Naive thymus-derived CD8-positive, alpha-beta T cell (primary cell): ENCODE measurements at places on chromosomes 5 and 9.
A peak's percentile ranks its signal among the peaks of the same experiment; 100 is the strongest.

GRCh38 chr5:94778732-94779131 lies 160.3 kb downstream of the SLF1 start:
- DNase-seq, result no peak

DNA sequence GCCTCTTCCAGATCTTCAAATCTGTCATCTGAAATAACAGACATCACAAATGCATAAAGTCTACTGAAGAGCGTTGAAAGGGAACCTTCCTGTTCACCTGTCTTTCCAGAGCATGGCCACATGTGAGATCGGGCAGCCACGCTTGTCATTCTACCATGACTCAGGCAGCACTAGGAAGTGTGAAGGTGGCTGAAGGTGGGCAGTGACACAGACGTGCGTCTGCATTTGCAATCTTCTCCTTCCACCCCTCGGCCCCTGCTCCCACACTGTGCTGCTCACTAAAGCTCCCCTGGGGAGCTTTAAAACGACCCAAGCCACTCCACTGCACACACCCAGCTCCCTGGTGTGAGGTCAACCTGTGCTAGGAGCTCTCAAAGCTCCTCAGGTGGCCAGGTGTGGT lies 2.5 kb downstream of the ENTR1 start:
- no peak for DNase-seq

GRCh38 chr9:68975365-68976043 lies 38.4 kb downstream of the PRKACG start:
- no peak for DNase-seq

GRCh38 chr9:438066-438465 lies 223.4 kb downstream of the DOCK8 start:
- no peak for DNase-seq

DNA sequence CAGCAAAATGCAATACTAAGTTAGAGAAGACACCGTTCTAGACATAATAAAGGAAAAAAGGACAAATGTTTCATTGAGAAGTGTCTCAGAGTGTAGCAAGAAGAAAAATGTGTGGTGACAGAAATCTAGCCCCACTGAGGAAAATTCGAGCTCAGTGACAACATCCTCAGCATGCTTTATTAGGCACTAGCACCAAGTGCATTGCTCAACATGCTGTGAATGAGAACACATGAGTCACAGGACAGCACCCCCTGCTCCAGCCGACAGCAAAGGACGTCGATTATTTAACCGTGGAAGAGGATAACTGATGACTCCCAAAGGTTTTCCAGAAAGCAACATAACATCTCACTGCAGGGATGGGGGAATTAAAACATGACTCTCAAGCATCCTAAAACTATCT lies 182.7 kb downstream of the GNAQ start:
- DNase-seq, result no peak

DNA sequence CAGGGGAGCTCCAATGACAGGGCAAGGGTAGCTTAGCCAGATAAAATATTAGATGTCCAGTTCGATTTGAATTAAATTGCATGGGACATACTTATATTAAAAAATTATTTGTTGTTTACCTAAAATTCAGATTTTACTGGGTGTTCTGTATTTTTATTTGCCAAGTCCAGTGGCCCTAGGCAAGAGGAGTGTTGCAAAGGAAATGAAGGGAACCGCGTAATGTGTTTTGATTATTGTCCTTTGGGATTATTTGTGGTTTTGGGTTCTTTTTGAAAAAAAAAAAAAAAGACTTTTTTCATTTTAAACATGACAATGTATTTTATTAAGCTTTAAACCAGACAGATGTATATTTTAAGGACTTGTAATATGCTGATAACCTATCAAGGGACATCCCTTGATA lies 179.3 kb downstream of the C9orf152 start:
- DNase-seq, result no peak

DNA sequence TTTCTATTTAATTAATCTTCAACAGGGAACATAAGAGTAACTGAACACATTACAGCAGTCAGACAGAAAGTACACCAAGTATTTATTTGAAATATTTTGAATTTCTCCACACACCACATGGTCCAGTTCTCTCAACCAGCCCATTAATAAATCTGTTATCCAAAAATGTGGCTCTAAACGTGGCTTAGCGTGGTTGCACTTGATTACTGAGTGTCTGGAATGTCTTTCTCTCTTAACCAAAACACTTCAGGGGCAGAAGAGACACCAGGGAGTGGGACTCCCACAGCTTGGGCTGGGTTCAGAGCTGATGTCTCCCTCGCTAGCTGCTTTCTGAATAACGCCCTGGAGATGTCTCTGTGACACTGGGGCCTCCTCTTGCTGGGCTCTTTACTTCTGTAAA lies 52.6 kb upstream of the FANCC start:
- DNase-seq, result no peak

DNA sequence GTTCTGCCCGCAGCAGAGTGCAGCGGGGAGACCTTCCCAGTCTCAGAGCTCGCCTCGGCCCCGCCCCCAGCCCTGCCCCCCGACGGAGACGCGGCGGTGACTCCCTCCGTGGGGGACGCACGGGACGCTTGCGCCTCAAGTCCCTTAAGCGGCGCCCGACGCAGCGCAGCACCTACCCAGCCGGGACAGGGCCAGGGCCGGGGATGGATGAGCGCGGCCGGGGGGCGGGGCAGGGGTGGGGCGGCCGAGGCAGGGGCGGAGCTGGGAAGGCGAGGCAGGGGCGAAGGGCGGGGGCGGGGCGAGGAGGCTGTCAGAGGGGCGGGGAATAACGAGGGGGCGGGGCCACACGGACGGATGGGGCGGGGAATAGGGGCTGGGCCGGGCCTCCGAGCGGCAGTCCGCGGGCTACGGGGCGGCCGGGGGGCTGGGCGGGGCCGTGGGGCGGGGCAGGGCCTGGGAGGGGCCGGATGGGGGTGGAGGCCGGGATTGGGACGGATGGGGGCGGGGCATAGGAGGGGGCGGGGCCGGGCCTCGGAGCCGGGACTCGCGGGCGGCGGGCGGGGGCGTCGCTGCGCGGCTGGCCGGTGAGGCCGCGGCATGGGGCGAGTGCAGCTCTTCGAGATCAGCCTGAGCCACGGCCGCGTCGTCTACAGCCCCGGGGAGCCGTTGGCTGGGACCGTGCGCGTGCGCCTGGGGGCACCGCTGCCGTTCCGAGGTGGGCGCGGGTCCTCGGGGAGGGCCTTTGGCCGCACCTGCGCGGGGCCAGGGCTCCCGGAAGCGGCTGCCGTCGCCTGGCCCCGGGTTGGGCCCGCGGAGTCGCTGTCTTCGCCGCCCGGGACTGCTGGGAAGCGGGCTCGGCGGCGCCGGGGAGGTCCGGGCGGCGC lies at the start of gene ARRDC1:
Gene ARRDC1 (plus strand): TSS at position 566 of the 884 bp plus-strand sequence. CDS start 32 bp downstream, at position 598.
- DNase-seq, result peak; percentile 91

DNA sequence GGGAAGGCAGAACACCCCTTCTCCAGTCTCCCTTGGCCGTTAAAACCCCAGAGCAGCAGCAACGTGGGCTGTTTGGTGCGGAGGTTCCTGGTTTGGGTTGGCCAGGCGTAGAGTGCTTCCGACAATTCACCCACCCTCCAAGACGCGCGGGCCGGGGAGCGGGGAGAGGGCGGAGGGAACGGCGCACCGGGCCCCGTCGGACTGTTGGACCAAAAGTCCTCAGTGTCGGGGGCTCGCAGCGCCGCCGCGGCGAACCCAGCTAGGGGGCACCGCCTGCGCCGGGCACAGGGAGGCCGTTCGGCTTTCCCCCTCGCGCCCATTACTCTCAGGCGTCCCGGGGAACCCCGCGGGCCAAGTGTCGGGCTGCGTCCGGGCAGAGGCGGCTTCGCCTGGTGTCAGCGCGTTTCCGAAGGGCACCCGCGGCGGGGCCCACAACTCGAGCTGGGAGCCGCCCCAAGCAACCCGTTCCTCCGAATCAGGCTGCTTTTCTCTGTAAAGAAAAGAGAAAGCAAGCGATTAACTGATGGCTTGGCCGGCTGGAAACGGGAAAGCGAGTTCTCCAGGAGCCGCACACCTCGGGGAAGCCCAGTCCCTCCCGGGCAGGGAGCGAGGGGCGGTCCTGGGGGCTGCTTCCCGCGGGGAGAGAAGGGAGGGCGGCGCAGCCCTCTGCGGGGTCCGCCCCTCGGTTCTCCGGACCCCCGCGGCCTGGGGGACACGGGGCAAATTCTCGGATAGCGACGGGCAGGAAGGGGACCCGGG lies 145.5 kb downstream of the ERCC6L2 start:
- DNase-seq, result peak; percentile 21

DNA sequence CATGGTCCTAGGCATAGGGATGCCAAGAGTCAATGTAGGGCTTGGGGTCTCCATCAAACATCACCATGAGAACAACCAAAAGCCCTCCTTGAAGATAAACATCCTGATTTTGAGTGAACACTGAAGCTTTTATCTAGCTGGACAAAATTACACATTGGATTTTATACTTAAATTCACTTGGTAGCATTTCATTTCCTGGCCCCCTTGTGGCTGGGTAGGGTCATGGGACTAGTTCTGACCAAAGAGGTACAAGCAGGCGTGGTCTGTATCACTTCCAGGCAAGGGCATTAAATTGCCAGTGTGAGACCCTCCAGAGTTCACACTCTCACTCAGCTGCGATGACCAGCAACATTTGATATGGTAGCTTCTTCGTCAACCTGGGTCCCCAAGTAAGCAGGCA lies 320.3 kb downstream of the ACTL7B start:
- DNase-seq, result no peak

GRCh38 chr9:76810377-76810957 lies 46.2 kb downstream of the PCA3 start:
- DNase-seq, result peak; percentile 2

- no peak for DNase-seq
Observed at GRCh38 chr9:68714416-68715180, 9.6 kb downstream of the PIP5K1B start.

GRCh38 chr9:133477992-133478850 lies 678 bp downstream of the SLC2A6 start:
- DNase-seq, result no peak

DNA sequence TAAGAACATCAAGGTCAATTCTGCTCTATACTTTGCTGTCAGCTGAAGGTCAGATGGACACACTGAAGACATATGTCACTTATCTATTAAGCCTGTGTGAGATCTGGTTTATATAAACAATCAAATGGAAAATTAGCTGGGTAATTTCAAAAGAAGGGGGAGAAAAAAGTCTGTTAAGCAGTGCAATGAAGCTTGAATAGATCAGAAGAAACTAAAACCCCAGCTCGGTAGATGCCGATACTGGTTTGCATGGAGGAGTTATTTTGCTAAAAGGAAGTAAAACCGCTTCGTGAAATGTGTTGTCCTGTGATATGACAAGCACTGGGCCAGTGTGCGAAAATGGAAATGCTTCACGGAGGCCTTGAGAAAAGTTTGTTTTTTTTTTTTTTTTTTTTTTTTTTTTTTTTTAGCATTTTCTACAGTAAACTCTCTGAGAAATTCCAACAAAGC lies 148.8 kb downstream of the MEF2C start:
- no peak for DNase-seq

DNA sequence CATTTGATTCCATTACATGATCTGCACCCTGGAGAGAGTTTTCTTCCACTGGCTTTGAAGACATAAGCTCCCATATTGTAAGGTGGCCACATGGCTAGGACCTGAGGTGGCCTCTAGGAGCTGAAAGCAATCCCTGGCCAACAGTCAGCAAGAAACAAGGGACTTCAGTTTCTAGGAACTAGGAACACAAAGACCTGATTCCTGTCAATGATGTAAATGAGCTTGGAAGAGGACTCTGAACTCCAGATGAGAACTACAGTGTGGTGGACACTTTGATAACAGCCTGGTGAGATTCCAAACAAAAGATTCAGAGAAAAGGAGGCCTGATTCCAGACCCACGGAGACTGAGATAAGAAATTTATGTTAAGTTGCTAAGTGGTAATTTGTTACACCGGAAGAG lies 129.0 kb downstream of the MCTP1 start:
- DNase-seq, result no peak

DNA sequence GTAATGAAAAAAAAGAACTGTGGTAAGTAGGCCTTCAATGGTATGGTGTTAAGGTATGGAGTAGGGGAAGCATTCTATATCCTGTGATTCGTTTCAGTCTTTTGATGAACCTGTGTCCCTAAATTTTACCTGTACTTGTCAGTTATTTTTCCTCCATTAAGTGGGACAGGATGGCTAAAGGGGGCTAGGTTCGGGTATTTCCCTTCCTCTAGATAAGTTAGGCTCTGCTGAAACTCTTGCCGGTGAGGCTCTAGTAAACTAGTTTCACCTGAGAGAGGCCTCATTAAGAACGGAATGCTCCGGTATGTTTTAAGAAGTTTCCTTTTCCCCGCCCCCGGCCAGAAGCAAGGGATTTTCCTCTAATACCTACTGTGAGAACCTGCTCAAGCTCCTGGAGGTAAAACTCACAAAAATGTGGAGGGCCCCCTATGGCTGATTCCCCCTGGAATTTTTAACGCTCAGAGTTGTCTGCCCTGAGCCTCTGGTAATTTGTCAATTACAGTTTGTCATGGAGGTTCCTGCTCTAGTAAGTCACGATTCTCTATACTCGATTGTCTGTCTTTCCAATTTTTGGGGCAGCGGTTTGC lies 87.7 kb downstream of the MACIR start:
- DNase-seq, result no peak

DNA sequence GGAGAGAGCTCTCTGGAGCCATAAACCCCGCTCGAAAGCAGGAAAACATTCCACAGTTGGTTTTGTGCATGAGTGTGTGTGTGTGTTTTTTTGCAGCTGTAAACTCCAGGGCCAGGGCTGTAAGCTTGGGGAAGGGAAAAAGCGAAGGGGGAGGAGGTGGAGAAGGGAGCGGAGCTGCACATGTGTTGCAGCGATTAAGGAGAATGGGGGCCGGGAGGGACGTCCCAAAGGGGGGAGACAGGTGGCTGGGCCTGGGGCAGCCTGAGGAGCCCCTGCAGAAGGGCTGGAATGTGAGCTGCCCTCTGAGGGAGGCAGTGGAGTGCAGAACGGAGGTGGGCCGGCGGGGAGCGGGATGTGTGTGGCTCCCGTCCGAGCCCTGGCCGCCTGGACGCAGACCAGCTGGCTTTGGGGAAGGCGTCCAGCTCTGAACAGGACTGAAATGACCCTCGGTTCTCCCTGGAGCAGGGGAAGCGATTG lies 2.7 kb upstream of the MYMK start:
- DNase-seq, result no peak

GRCh38 chr9:78041971-78042370 lies 10.4 kb upstream of the GNAQ start:
- DNase-seq, result no peak

DNA sequence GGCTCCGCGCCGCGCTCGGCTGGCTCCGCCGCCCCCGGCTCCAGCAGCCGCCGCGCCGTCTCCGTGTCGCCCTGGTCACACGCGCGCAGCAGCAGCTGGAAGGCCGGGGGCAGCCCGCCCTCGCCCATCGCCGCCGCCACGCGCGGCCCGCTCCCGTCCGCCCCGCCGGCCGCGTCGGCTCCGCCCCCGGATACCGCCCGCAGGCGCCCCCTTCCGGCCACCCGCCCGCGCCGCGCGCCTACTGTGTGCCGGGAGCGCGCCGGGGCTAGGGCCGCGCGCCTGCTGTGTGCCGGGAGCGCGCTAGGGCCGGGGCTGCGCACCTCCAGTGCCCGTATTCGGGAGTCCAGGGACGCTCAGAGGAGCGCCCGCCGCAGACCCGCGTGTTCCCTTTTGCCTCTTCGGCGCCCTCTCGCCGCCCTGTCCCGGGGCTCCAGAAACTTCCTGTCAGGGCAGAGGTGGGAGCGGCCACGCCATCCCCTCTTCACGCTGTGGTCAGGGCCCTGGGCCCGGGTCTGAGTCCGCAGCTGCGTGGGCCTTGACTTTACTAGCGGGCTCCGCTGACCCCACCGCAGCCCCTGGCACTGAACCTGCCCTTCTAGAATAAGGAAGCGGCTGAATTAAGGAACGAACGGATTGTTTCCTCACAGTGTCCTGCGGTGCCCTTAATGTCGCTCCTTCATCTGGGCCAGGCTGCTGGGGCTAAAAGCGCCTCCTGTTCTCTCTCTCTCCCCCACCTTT lies at the start of gene ANKS6:
Gene ANKS6 (minus strand): TSS at position 192 of the 738 bp plus-strand sequence. CDS start 64 bp downstream, at position 128.
- peak; percentile 88 for DNase-seq

GRCh38 chr9:107462691-107463090 lies 26.9 kb downstream of the KLF4 start:
- no peak for DNase-seq

- DNase-seq, result no peak
Observed at GRCh38 chr5:131622633-131623032, 12.4 kb downstream of the RAPGEF6 start.
